Activated CD4-positive, alpha-beta T cell treated with anti-CD3 and anti-CD28 coated beads, Interleukin-2, amount 50 U/mL, for 4 hours (primary cell): ENCODE measurements at places on chromosomes 4 and X.

- no peak for DNase-seq
Observed at GRCh38 chr4:10082047-10082446, 34.6 kb downstream of the WDR1 start.

DNA sequence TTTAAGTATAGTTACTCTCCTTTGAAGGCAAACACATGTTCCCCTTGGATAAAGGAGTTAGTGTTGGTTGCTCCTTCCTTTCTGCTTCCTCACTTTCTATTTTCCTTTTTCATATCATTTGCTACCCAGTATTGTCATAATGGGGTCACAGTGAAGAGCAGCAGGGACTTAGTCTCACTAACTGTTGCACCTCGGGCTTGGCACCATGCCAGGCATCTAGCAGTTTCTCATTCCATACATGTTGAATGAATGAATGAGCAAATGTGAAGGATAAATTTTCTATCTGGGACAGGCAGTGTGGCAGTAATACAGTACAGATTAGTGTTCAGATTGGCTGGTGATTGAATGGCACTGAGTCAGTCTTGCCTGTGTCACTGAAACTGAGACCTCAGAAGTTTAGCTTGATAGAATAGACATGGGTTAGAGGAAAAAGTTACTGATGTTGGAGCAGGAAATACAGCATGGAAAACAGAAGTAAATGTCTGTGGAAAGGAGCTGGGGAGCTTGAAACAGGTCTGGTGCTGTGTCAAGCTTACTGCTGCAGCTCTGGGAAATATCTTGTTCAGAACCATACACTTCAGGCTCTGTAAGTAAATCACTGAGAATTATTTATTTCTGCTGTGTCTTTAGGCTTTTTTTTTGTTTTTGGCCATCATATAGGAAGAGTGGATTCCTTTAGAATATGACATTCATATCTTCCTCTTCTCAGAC is 55.8 kb upstream of the PITX2 start:
- no peak for DNase-seq

DNA sequence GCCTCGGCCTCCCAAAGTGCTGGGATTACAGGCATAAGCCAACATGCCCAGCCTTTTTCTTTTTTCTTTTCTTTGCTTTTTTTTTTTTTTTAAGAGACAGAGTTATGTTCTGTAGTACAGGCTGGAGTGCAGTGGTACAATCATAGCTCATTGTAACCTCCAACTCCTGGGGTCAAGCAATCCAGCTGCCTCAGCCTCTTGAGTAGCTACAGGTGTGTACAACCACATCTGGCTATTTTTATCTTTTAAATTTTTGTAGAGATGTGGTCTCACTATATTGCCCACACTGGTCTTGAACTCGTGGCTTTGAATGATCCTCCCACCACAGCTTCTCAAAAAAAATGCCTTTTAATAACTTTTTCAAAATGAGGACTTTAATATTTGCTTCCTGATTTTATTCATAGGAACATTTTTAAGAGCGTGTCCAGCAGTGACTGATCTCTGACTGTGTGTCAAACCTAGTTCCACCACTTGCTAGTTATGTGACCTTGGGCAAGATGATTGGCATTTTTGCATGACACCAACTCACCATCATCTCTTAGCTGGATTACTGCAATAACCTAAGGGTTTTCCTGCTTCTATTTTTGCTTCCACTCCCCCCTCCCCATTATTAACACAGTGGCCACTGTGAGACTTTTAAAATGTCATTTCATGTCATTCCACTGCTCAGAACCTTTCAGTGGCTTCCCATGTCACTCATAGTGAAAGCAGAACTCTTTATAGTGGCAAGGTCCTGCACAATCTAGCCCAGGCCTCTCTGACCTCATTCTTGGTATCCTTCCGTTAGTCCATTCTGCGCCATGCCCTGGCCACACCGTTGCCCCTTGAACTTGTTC is 4.5 kb upstream of the TNIP3 start:
- DNase-seq = no peak

GRCh38 chrX:18426004-18426320 is 554 bp downstream of the CDKL5 start:
- no peak for DNase-seq

DNA sequence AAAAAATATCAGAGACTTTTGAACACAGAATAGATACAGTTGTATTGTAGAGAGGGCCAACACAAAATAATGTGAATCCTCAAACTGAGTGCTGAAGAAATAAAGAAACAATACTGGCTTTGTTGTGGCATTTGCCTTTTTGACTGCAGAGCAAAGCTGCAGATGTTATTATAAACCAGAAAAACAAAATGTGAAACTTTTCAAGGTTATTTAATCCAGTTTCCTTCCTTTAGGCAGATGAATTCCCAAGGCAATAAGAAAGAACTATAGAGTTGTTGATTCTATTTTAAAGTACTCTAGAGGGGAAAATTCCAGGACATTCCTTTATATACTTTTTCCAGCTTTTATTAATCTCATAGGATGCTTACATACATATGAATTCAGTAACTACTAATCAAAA is 186.8 kb downstream of the NDST4 start:
- DNase-seq = no peak

DNA sequence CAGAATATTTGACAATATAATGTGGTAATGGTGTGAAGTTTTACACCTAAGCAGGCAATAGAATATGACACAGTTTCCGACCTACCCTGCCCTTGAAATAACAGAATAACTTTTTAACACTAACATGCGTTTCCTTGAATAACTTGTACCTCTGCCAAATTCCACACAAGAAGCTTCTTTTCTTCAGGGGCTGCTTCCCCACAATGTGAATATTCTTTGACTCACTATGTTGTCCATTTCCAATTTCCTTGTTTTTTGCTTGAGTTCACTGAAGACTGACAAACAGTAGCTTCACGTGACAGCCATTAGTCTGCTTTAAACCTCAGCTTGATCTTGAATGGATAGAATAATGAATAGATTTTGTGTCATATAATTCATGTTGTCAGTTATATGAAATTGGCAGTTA is 14.3 kb downstream of the SHROOM3 start:
- DNase-seq = no peak

- DNase-seq = no peak
Observed at GRCh38 chr4:8266088-8266487, 3.5 kb upstream of the HTRA3 start.

GRCh38 chr4:40998675-40999358 is 215.5 kb downstream of the APBB2 start:
- DNase-seq = no peak

DNA sequence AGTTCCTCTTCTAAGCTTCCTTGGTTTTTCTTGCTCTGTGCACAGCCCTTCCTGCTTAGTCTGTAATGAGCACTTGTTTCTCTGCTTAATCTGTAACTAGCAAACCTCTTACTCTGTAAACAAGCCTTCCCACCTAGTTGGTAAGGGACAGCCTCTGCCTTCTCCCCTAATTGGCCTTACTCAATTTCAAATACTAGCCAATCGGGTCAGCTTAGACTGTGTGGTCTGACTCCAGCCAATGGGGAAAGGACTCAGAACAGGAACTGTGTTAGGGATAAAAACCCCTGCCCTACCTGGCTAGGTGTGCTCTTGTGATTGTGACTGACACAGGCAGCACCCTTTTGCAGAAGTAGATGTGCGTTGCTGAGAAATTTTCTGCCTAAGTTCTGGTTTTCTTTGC is 136.5 kb upstream of the AADAT start:
- DNase-seq = no peak
